ENCODE measurements at places on chromosomes 6 and 20. TPM values are rescaled to one million over a fixed set of nuclear protein-coding genes. Genes with fewer than 3 reads are reported as not detected.

Gene CAPN11
- 1.6 TPM for total RNA-seq

Gene B4GALT5
- total RNA-seq = 77.7 TPM

Gene ELOVL2
- not detected for total RNA-seq

Gene CDH26
- total RNA-seq = not detected

Gene STX11
- total RNA-seq = 11.3 TPM

Gene EFHC1
- total RNA-seq = 23.0 TPM

Gene CDK19
- total RNA-seq = 13.3 TPM

Gene LY6G6D
- total RNA-seq = not detected

Gene HM13
- total RNA-seq = 85.1 TPM

Gene BNIP5
- not detected for total RNA-seq

Gene SPATA25
- 0.79 TPM for total RNA-seq

Gene PRRT1
- 0.14 TPM for total RNA-seq

Gene DSP
- total RNA-seq = 0.22 TPM

Gene BPIFB6
- total RNA-seq = not detected

Gene RBBP9
- 19.9 TPM for total RNA-seq

Gene ANKRD66
- total RNA-seq = not detected

Gene LPA
- total RNA-seq = not detected

Gene TTLL9
- not detected for total RNA-seq

All from thoracic aorta endothelial cell (primary cell).